ENCODE measurements at places on chromosomes 7 and 10. TPM values are rescaled to one million over a fixed set of nuclear protein-coding genes. Genes with fewer than 3 reads are reported as not detected.

CLCN1 gene
- total RNA-seq = not detected

COMMD3 gene
- total RNA-seq = 57.2 TPM

SUFU gene
- 16.4 TPM for total RNA-seq

THSD7A gene
- total RNA-seq = 0.33 TPM

SLC35B4 gene
- total RNA-seq = 13.3 TPM

PNLIPRP3 gene
- total RNA-seq = not detected

C10orf88 gene
- total RNA-seq = 7.1 TPM

CYP2W1 gene
- total RNA-seq = not detected

MSS51 gene
- total RNA-seq = 4.6 TPM

GRCh38 chr10:112532956-112533355, 85.9 kb downstream of the VTI1A start:
- DNase-seq = no peak

- no peak for DNase-seq
Observed at GRCh38 chr7:33886149-33886623, 19.2 kb upstream of the BMPER start.

DNA sequence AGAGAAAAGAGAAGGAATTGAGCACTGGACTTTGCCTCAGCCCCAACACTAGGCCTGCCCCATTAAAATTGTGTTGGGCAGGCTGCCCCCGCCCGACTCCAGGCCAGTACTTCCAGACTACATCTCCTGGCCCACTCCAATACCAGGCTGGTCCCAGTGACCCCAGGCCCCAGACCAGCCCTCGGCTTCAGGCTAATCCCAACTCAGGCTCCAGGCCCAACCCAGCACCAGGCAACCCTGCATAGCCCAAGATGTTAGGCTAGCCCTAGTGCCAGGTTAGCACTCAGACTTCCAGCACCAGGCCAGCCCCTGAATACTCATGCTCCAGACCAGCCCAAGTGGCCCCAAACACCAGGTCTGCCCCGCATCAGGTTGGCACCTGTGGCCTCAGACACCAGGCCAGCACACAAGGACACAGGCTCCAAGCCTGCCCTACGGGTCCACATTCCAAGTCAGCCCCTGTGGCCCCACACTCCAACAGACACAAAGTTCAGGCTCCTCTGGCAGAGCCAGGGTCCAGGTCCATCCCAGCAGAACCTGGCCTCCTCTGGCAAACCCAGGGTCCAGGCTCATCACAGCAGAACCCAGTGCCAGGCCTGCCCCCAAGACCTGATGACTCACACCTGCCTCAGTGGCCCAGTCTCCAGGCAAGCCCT, 20.3 kb downstream of the COG5 start:
- no peak for DNase-seq

DNA sequence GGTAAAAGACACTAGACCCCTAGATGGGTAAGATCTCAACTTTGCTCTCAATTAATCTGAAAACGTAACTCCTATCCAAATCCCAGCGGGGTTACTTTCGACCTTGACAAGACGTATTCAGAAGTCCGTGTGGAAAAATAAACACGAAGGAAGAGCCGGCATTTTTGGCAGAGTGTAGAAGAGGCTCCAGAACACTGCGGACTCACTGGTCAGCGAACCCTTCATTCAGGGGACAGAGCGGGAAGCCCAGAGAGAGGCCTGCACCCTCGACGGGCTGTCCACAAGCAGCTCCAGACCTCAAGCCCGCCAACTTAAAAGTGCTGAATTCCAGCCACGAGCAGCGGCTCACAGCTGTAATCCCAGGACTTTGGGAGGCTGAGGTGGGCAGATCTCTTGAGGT, 54.7 kb downstream of the DPYSL4 start:
- DNase-seq = no peak

DNA sequence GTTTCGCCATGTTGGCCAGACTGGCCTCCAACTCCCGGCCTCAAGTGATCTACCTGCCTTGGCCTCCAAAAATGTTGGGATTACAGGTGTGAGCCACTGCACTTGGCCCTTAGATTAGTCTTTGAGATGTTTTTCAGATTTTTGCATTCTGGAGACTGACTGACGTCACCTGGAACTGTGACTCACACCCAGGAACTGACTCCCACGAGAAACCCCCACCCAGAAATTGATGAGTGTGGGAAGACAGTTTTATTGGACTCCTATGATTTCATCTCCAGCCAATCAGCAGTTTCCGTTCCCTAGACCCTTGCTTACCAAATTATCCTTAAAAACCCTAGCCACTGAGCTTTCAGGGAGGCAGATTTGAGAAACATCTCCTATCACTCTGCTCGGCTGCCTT, 867.3 kb downstream of the TYW1 start:
- DNase-seq = no peak

DNA sequence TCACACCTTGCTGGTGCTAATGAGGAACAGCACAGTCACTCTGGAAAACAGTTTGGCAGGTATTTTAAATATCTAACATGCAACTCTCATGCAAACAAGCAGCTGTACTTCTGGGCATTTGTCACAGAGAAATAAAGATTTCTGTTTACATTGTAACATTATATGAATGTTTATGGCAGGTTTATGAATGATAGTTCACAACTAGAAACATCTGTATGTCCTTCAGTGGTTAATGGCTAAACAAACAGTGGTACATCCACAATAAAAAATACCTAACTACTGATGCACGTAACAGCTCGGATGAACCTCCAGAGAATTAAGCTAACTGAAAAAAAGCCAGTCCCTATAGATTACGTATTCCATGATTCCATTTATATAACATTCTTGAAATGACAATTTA, 109.6 kb downstream of the GPR37 start:
- DNase-seq = no peak

DNA sequence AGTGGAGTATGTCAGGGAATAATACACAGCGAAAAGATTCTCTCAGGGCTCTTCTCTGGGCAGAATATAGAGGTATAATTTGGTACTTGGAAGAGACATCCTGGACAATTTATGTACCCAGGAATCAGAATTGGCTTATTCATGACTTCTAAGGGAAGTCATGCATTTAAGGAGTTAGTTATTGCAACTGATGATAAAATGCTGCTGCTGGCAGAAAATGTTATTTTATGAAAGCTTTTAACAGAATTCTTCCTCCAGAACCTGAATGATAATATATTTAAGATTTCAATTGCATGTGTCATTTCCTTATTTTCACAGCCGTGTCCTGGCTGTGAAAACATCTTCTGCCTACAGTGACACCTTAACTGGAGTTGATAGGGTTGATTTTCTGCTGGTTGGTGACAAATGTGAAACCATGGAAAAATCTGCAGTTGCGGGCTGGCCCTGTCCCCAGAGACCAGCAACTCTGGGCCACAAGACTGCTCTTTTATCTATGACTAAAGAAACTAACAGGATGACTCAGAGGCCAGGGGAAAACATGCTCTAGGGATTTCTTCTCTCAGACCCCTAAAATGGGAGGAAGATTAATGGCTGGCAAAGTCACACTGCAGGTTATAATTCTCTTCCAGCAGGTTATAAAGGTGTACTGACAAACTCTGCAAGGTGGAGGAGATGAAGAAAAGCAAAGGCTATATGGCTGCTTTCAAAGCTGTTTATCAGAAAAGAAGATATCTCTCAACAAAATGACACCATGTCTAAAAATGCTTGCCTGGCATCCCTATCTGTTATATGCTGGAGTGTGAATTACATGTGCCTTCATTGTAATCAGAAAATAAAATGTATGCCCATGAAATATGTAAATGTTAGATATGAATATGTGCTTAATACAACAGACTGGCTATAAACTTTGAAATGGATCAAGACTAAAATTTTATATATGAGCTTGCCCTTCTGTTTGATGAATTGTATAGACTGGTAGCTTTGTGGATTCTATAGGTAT, 12.1 kb upstream of the TRUB1 start:
- no peak for DNase-seq

GRCh38 chr7:97204821-97205220, 87.3 kb downstream of the SDHAF3 start:
- DNase-seq = no peak

DNA sequence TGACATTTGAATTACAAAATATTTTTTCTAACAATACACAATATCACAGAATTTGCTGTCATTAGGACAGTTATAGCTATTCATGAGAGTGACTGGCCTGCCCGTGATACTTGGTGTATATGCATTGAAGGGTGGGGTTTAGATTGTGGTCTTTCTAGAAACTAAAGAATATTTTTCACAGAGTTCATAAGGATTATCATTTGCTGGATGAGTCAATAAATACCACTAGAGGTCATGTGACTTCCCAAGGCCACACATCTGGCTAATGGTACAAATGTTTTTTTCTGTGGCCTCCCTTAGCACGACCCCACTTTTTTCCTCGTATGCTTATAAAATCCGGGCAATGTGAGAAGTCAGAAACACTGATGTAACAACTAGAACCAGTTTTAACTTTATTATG, 5.2 kb downstream of the OPTN start:
- no peak for DNase-seq

DNA sequence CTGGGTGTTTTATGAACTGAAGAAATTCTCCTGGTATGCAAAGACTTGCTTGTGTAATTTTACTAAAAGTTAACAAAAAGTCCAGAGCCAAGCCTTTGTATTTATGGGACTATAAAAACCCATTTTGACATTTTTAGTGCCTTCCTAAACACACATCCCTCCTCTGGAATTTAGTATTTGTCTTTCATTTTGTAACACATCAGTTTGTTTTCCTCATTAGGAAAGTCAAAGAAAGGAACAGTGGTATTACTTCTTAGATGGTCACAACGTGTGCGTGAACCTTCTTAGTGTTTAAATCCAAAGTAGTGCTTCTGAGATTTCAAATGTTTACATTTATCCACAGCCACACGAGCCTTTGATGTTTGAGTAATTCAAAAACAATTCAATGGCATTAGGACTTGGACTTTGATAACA, 103.2 kb upstream of the TMEM106B start:
- DNase-seq = no peak
